Stimulated activated CD4-positive, alpha-beta T cell treated with anti-CD3 and anti-CD28 coated beads, Interleukin-1b, Interleukin-23, amount 100 ng/mL, for 1 hour (primary cell): ENCODE measurements at places on chromosomes 6 and 20.

DNA sequence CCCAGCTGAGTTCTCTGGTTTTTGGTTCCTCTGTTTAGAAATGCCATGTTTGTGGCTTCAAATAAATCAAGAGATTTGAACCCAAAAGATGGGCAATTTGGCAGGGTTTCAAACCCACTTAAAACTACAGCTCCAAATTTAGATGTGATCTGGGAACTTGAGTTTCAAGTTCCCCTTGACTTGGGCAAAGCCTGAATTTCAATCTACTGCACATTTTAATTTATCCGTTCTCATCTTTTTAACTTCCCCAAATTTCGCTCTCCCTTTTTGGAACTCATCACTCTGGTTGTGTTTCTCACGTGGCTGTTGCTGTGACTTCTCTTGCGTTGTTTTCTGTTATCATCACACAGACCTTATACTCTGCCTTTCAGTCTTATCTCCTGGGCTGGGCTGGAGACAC, 230.9 kb downstream of the CDC5L start:
- no peak for DNase-seq

- no peak for DNase-seq
Measured at GRCh38 chr6:166972101-166972500, 15.8 kb upstream of the RNASET2 start.

GRCh38 chr6:52512199-52512598, 64.7 kb downstream of the TRAM2 start:
- no peak for DNase-seq

- DNase-seq = no peak
Measured at GRCh38 chr6:36399970-36400369, 12.5 kb upstream of the ETV7 start.

DNA sequence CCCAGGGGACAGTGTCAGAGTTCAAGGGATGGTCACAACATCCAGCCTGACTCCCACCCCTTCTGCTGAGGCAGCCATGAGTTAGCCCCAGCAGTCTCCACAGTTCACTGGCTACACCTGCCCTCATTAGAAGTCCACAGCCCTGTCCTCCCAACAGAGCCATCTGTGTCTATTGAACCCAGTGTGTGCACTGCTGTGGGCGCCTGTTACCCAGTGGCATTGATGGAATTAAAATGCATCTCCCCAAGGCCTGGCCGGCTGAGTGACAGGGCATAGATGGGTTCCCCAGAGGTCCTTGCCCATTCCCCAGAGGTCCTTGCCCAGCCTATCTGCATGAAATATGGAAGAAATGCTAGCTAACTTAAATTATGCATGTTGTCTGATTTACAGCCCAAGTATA, 73.3 kb downstream of the PCSK2 start:
- DNase-seq = no peak

DNA sequence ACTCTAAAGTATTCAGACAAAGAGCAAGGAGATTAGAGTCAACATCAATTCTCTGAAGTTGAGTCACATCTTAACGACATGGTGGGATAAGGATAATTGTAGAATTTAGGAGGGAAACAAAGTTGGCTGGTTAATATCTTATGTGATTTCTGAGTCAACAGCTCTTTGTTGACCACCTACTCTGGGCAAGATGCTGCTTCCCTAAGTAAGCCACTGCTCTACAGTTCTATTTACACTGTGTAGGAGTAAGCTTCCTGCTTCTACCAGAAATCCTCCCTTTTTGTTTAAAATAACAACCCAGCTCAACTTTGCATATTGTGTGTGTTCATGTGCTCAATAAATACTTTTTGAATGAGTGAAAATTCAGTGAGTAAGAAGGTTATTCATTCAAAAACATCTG, 3.1 kb downstream of the HS3ST5 start:
- DNase-seq = no peak

GRCh38 chr6:162369091-162369490, 358.5 kb downstream of the PRKN start:
- no peak for DNase-seq

- no peak for DNase-seq
Measured at GRCh38 chr6:158708239-158708638, 58.4 kb downstream of the SYTL3 start.

DNA sequence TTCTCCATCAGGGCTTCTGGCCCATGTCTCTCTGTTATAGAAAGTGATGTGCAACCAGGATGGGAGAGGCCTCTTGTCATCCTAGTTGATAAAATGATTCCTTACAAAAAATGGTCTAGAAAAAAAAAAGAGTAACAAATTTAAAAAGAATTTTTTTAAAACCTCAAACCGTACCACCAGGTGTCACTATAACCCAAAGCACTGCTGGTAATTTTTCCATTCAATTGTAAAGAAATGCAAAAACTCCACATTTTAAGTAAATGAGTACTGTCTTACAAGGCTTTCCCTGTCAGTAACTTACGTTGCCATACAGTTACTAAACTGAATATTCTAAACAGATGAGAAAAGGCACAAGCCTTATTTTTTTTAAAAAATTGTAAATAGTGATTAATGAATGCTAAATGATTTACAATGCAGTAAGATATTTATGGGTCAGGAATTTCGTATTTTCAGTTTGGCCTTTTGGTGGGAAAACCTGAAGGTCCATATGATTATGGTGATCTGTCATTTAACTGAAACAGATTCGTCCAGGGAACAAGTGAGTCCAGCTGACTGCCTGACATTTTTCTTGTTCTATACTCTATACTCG, 95.4 kb downstream of the OGFRL1 start:
- DNase-seq = no peak
